Hindlimb muscle (tissue), 1 donor: ENCODE measurements at places on chromosomes 2 and 18.

- no peak for DNase-seq
These were observed 161.1 kb downstream of the LTBP1 start for GRCh38 chr2:33107690-33108482.

DNA sequence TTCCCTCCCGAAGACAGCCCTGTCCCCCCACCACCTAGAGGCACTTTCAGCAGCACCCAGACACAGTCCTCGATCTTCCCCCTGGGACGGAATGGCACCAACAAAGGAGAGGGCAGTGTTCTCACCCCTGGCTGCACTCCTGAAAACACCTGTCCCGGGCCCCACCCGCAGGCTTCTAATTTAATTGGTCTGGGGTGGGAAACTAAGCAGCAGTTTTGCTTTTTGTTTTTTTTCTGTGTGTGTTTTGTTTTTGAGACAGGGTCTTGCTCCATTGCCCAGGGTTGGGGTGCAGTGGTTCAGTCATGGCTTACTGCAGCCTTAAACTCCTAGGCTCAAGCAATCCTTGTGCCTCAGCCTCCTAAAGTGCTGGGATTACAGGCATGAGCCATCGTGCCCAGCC is 38.4 kb upstream of the REL start:
- DNase-seq, result no peak

GRCh38 chr18:76983613-76984051 is 149.0 kb downstream of the MBP start:
- no peak for DNase-seq

DNA sequence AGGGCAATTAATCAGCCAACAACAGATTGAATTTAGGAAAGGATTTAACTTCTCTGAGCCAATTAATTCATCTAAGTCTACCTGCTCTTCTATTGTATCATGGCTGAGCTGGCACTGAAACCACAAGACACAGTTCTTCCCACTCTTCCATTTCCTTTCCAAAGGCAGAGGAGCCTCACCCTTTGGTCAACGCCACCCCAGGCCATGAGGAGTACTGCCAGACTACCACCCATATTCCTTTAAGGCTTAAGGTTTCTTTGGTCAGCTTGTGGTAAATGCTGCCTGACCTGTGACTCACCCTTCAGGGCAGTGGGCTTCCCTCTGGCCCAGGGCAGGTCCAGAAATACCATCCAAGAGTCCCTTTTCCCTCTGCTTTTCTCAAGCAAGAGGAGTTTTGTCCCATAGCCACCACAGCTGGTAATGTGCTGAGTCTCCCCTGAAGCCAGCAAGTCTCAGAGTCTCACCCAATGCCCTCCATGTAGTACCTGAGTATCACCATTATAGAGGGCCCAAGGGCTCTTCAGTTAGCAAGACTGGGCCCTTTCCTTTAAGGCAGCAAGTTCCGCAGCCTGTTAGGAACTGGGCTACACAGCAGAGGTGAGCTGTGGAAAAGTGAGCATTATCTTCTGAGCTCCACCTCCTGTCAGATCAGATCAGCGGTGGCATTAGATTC is 900.5 kb upstream of the CRIM1 start:
- no peak for DNase-seq

DNA sequence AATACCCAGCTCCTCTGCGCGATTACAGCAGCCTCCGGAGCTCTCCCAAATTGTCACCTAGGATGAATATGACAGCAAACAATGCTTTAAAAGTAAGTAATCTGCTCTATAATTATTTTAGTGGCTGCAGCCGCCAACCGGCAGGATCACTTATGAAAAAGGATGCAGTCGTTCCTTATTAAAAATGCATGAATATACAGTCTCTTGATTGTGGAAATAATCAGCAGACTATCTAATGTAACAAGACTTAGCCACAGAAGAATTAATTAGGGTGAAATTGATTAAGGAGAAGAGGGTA is 71.8 kb upstream of the STPG4 start:
- DNase-seq, result no peak

GRCh38 chr2:34785206-34785785 is 1186.2 kb upstream of the FAM98A start:
- no peak for DNase-seq

DNA sequence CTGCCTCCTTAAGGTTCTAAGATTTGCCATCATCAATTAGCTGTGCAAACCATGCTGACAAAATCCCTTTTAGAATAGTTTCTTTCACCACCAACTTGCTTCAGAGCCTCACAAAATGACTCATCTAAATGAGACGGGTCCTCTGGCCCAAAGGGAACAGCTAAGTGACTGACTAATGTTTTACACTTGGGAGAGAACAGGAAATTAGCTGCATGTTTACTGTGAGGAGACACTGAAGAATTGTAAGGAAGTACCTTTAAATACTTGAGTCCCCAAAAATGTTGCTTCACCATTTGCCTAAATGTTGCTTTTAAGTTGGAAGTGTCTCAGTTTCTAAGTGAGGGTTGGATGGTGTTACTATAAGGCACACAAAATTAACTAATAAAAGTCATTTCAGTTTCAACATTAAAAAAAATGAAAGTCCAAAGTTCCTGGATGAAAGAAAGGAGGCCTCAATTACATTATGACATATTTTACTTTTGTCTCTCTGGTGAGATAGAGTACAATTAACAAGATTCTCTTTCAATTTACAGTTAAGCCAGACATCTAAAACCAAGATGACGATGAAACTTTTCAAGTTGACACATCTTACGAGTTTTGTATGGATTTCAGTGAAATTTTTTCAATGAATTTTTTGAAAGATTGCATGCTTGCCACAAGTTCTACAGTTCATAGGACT is 229.1 kb upstream of the FN1 start:
- DNase-seq, result no peak

DNA sequence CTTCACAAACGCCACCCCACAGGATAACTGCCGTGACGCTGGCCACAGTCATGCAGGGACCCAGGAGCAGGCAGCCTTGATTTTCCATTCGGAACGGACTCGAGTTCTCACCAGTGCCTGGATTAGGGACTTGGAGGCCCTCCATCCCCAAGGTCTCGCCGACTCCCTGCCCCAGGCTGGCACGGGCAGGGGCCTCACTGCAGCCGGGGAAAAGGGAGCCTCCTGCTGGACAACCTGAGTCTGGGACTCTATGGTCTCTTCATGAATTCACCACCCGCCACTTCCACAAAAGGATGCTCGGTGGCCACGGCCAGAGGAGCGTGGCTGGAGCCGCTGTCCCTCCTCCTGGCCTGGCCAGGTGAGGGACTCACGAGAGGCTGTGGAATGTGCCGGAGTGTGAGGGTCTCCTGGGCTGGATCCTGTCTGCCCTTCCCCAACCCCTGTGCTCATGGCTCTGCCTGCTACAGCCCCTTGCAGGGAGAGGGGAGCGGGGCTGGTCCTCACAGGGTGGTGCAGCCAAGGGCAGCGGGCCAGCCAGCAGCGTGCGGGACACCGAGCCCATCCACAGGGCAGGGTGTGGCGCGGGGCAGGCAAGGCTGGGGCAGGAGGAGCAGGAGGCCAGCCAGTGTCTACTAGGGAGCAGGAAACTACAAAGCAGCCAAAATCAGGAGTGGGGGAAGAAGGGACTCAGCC is 42.3 kb downstream of the AQP12A start:
- DNase-seq, result no peak

DNA sequence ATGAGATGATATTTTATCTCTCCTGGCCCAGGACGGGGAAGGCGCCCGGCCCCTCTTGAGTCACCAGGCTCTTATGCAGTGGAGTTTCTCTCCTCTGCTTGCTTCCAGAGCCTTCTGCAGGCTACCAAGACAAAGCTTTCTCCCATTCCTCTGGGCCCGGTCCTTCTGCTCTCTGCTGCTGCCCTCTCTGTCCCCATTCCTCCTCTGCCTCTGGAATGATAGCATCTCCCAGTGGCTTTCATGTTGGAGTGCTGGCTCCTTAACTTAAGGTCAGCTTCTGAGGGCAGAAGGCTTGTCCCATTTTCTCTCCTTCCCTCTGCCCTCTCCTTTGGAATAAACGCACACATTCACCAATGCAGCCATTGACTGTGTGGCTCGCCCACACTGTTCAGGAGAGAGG is 86.2 kb downstream of the SDC1 start:
- DNase-seq, result no peak
